Pulmonary artery endothelial cell (primary cell): ENCODE measurements at places on chromosomes 5 and 9. TPM values are rescaled to one million over a fixed set of nuclear protein-coding genes. Genes with fewer than 3 reads are reported as not detected.

GRCh38 chr5:67209141-67209771, 12.7 kb upstream of the CD180 start:
- peak; percentile 36 for DNase-seq

- no peak for DNase-seq
Measured at GRCh38 chr5:102996011-102996575, 123.8 kb downstream of the GIN1 start.

NAIP gene
- total RNA-seq: 1.2 and 1.5 TPM in 2 replicates

DNA sequence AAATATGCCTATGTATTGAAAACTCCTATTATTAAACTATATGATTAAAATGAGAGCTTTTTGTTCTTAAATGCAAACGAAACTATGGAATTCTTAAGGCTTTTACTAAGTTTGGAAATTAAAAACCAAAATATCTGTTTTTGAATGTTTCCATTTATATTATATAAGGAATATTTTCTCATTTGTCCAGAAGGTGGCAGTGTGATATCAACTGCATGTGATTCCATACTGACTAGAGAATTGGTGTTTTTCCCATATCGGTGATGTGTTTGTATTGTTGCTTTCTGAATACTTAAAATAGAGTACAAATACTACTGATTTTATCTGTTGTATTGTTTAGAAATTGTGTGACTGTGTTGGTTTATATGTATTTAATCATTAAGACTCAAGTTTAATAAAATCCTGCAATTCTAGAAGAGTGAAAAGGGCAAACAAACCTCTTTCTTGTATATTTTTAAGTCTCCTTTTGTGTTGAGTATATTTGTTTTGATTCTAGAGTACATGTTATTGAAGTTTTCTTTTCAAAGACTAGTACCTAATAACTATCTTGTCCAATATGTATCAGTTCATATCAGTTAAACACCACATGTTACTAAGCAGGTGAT, 320.8 kb downstream of the CCDC171 start:
- DNase-seq: peak; percentile 8

SOX30 gene
- not detected in 2 replicates for total RNA-seq

DNA sequence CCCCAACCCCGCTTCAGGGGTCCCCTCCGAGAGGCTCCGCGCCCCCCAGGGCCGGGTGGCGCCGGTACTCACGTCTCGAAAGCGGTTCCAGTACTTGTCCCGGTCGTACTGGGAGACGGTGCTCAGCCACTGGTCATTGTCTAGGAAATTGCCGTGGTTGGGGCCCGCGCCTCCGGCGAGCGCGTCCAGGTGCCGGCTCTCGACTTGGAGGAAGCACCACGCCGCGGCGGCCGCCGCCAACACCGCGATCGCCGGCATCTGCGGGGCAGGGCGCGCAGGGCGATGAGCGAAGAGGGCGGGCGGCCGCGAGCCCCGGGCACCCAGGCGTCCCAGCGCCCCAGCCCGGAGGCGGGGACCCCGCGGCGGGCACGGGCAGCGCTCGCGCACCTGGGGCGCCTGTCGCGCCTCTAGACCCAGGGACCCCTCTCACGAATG, 808 bp downstream of the SPOCK1 start:
- DNase-seq: no peak

GRCh38 chr9:101590901-101591300, 3.9 kb downstream of the PPP3R2 start:
- DNase-seq: no peak

IL3 gene
- not detected in 2 replicates for total RNA-seq

GRCh38 chr5:142800776-142801494, 30.8 kb downstream of the ARHGAP26 start:
- DNase-seq: no peak

GRCh38 chr5:55278778-55279177, 28.7 kb downstream of the DHX29 start:
- no peak for DNase-seq

DNA sequence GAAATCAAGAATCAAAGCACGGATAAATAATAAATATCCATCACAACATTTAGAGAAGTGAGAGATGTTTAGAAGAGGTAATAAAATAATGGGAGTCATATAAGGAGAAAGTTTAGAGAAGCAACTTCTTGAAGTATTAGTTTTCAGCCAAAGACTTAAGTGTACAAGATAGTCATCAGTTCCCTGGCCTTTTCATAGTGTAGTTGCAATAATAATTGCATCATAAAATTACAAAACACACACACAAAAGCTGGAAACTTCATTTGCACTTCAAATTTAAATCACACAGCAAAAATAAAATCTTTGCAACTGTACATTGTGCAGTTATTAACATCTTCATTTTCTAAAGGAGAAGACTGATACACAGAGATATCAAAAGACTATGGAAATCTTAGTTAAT, 319.1 kb upstream of the RGMB start:
- no peak for DNase-seq

GABRB2 gene
- not detected in 2 replicates for total RNA-seq

DNA sequence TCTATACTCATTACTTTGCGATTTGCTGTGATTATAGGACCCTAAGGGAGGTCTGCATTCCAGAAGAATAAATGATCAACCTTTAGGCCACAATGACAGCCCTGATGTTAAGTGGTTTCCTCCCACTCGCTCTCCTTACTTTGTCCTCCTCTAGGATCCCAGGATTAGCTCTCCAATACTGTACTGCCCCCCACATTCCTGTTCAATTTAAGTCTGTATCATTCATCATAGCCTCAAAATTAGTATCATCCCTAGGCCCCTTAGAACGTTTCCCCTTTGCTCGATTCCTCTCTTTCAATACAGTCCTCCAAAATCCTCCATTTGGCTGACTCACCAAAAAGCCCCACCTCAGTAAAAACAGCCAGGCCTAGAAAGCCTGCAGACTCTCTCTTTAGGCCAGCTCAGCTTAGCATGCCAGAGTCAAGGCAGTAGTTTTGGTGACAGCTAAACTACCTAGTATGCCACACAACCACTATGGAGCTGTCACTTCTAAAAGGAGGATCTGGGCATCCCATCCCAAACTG, 24.4 kb downstream of the RNF145 start:
- no peak for DNase-seq

DNA sequence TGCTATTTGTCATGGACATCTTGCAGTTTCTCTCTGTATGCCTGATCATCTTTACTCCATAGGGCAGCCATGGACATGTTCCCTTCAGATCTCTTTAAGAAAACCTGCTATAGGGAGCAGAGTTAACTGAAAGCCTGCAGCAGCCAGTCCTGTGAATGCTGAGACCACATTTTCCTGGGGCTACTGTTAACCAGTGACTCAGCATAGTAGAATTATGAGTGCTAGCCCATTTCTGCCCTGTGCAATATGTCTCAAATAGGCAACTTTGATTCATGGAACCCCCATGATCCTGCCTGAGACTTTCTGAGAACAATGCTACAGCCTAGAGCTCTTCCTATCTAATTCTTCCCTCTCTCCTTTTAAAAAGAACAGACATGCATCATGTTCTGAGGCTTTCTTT, 624.2 kb downstream of the CHSY3 start:
- no peak for DNase-seq

DNA sequence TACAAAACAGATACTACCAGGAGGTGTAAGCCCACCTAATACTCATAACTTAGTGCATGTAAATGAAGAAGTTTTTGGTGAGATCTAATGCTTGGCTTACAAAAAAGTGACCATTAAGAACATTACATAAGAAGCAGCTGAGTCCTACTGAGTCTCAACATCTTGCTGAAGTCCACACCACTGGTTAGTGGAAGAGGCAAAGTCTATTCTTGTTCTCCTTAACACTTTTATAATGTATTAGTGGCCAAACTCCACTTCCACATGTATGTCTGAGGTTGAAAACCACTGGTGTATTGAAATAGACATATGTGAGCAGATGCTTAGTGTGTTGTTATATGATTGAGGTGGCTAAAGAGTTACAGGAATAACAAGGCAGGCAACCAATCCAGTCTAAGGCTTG, 18.9 kb upstream of the GDA start:
- no peak for DNase-seq

- DNase-seq: no peak
Measured at GRCh38 chr5:80129146-80129545, 94.0 kb downstream of the THBS4 start.

- DNase-seq: no peak
Measured at GRCh38 chr5:180291234-180291940, 496 bp downstream of the MAPK9 start.

INSL6 gene
- not detected in 2 replicates for total RNA-seq

CDKN2B-AS1 gene
- 0.39 and 0.66 TPM in 2 replicates for total RNA-seq

- DNase-seq: no peak
Measured at GRCh38 chr9:97136421-97136820, 97.5 kb upstream of the CTSV start.

DNA sequence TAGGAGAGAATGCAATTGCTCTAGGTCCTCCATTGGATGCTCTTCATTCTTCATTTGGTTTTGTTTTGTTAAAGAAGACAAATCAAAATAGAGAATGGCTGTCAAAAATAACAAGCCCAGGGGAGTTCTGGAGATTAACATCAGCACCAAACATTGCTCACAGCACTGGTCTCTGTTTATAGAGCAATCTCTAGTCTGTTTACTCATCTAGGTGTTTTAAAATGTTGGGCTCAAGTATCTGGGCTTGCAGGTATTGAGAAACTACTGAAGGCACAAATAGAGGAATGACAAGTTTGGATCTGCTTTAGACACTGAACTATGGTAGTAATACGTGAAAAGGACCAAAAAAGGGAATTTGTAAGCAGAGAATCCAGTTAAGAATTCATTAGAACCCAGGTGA, 77.0 kb upstream of the TMC1 start:
- DNase-seq: no peak

FGFR4 gene
- total RNA-seq: 0.86 and 1.2 TPM in 2 replicates

GRCh38 chr9:19173598-19174125, 46.4 kb upstream of the PLIN2 start:
- no peak for DNase-seq

RNF183 gene
- total RNA-seq: not detected in 2 replicates

DEPDC1B gene
- total RNA-seq: 11.7 and 22.6 TPM in 2 replicates

GRCh38 chr5:176781054-176781375, 29.3 kb upstream of the UNC5A start:
- DNase-seq: no peak

GRCh38 chr9:74951725-74952151, 974 bp downstream of the C9orf40 start:
- DNase-seq: no peak

TPPP gene
- 0.18 and 0.20 TPM in 2 replicates for total RNA-seq

BAAT gene
- under 0.01 TPM in 1 of 2 replicates, not detected in the other for total RNA-seq

PTPDC1 gene
- total RNA-seq: 8.3 and 8.8 TPM in 2 replicates

BARHL1 gene
- total RNA-seq: not detected in 2 replicates

DNA sequence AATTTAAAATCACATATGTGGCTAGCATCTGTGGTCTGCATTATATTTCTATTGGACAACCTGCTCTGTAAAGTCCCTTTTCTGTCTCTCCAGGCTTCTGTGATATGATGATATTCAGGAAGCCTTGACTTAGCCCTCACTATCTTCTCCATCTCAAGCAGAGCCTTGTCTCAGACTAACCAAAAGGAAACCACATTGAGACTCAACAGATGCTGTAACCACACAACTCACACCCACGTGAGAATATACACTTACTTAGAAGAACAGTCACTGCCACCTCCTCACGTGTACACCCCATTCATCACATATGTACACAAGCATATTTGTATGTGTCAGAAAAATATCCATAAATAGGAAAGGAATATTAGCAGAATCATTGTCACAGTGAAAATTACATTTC, 33.6 kb downstream of the HTR4 start:
- no peak for DNase-seq

DNA sequence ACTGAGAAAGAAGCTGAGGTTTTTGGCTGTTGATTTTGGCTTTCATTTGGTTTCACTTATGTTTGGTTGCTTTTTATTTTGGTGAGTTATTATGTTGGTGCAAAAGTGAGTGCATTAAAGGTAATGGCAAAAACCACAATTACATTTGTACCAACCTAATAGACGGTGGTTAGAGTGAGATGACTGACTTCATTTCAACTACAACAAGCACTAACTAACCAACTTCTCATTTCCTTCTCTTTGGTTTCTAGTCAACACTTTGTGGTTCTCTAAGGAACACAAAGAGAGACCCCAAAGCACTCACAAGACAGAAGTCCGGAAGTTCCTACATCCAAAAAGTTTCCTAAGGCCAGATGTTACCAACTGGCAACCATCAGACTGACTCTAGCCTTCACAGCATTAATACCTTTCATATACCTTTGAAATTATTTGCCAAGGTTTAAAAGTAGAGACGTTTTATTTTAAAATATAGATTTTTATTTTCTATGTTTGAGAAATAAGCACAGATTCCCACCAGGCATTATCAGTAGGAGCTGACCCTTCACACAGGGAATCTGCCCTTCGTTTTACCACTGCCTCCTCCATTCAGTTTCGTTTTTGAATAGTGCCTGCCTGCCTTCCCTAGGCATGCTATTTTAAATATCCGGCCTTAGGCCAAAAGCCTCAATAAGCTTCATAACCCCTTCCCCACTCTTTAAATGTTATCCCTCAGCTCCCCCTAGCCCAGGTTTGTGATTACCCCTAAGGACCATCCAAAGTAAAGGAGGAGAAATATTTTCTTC, 301.1 kb upstream of the PTGER4 start:
- DNase-seq: no peak

F12 gene
- 1.1 and 1.5 TPM in 2 replicates for total RNA-seq

GRCh38 chr9:115606838-115607237, 488.9 kb upstream of the TNC start:
- DNase-seq: no peak

DNA sequence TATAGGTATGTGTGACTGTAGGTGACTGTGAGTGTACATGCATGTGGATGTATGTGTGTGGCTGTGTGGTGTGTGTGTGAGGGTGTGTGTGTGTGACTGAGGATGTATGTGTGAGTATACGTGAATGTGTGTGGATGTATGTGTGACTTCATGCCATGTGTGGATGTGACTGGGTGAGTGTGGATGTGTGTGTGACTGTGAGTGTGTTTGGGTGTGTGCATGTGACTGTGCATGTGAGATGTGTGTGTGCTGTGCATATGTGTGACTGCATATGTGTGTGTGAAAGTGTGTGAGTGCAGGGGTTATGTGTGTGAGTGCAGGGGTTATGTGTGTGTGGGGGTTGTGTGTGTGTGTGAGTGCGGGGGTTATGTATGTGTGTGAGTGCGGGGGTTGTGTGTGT, 42.3 kb downstream of the RXRA start:
- no peak for DNase-seq

DNA sequence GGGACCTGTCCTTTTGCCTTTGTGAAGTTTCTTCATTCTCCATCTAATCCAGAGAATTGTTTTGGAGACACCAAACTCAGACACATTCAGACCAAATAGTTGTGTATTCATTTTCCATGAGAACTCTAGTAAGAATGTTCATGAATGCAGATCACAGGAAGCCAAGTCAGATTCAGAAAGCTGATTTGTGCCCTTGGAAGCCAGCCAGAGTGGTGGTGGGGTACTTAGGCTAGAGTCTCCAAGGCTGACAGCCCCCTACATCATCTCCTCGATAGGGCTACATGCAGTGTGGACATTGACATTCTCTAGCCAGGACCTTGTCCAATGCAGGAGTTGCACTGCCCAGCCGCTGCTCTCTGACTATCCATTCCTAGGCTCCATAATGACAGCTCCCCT, 137.6 kb downstream of the UGCG start:
- DNase-seq: no peak
